ENCODE measurements at places on chromosomes 1 and 21.

GRCh38 chr1:218817691-218818465 is 355.8 kb upstream of the LYPLAL1 start:
- ATAC-seq: no peak

GRCh38 chr1:245503548-245503947 is 348.8 kb downstream of the KIF26B start:
- no peak for ATAC-seq

DNA sequence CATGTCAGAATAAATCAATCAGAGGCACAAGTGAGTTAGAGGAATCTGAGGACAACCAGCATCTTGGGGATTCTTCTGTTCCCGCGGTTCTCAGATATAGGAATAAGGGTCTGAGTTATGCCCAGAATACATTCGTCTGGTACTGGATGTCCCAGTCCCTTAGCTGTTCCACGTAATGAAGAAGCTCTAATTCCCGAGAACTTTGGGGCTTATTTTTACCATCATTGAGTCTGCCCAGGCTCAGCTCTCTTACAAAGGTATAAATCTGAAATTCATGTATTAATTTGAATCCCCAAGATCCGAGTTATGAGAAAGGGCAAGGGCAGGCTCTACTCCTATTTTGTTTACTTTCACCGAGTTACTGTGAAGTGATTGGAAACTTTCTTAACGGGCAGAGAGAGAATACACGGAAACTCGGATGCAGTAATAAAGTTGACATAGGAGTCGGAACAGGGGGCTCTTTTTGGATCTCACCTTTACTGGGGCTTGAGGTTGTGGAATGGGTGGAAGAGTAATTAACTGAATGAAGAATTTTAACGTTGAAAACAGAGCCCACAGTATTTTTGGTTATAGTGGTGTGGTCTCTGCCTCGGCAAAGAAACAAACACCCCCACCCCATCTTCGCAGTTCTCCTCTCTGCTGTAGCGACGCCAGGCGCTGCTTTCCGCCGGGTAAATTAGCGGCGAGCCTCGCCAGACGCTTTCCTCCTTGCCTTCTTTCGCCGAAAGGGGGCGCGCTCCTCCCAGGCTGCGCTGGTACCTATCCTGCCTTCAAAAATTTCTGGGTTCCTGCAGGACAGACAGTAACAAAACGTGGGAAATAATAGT is 7.1 kb downstream of the PRRX1 start:
- ATAC-seq: no peak

DNA sequence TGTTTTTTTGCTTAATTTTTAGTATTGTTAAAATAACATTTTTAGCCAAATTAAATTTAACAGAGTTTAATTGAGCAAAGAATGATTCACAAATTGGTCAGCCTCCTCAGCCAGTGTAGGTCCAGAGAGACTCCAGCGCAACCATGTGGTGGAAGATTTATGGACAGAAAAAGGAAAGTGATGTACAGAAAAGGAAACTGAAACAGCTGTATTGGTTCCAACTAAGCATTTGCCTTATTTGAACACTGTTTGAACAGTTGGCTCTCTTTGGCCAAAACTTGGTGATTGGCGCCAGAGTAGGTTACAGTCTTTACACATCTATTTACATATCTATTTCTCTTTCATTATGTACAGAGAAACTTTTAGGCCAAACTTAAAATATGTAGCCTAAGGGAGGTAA is 19.4 kb downstream of the RPS6KC1 start:
- ATAC-seq: no peak
